ENCODE measurements at places on chromosomes 3 and 15.

DNA sequence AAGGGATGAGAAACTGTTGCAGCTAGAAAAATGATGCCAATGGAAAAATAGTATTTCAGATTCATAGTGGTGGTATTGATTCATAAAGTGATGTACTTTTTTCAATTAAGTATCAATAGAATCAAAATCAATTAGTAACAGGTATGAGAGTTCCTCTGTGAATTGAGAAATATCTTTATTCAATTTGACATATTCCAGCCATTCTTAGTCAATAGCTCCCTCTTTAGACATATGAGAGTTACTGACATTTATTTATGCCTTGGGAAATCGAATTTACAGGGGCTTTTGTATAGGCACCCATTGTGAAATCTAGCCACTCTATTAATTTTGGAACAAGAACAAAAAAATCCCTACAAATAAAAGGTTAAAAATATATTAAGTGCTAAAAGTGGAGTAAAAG lies 386.9 kb upstream of the CNTN3 start:
- DNase-seq, result no peak

DNA sequence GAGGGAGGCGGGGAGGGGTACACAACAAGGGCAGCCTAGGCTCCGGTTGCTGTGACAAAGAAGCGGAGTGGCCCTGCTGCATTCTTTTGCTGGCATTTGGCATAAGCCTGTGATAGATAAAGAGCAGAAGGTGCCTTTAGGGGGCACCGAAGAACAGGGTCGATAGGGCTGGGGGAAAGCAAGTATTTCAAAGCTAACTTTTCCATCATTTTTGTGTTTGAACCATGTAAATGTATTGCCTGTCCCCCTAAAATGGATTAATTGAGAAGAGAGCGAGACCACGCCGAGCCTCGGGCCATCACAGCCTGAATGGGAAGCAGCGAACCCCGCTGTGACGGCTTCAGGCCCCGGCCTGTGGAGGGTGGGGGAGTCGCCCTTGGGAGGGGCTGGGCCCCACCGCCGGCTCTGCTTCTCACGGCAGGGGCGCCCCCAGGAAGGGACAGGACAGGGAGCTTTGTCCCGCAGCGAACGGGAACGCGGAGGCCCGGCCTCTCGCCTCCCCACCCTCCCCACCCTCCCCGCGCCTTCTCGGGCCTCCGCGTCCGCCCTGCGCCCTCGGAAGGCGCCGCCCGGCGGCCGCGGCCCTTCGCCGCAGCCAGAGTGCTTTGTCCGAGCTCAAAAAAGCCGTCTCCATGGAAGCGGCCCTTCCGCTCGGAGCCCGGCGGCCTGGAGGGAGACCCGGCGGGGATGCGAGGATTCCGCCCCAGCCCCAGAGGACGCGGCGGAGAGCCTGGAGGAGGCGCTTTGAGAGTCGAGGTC lies 32.4 kb upstream of the ALDH1L1 start:
- no peak for DNase-seq

- no peak for DNase-seq
Measured at GRCh38 chr15:82159922-82160321, 102.6 kb downstream of the EFL1 start.

GRCh38 chr3:13670292-13670691 lies 121.4 kb downstream of the FBLN2 start:
- no peak for DNase-seq

DNA sequence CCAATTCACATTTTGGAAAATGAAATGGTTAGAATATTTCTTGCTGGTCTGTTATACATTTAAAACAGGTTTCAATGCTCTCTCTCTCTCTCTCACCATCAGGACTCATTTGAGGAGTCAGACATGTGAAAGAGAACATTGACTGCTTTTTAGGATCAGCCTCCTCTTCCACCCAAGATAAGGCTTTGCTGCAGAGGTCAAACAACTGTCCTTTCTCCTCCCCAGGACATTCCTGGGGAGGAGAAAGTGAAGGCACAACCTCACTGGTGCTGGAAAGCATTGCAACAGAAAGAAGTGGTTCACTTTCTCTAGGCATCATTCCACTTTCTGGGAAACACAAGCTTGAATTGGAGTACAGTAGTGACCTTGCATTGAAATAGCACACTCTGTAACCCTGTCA lies 409.1 kb upstream of the NR2F2 start:
- DNase-seq, result no peak

DNA sequence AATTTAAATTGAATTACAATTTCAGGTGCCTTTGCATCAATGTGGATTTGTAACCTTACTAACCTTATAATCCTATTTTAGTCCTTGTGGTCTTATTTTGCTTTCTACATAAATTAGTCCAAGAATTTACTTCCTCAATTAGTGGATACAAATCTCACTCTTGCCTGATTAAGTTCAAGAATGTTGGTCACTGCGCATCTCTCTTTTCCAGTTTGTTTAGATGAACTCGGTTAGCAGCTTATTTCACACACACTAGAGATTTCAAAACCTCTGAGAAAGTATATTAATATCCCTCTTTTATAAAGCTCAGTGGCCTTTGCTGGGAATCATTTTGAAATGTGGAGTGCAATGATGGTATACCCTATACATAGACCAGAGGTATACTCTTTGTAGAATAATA lies 243.4 kb downstream of the DTWD1 start:
- DNase-seq, result no peak

GRCh38 chr15:63582718-63583426 lies 14.3 kb upstream of the FBXL22 start:
- DNase-seq, result no peak

- DNase-seq, result no peak
Measured at GRCh38 chr3:153315781-153316180, 153.8 kb downstream of the RAP2B start.

GRCh38 chr15:32866454-32867312 lies 148.9 kb downstream of the GREM1 start:
- DNase-seq, result no peak

DNA sequence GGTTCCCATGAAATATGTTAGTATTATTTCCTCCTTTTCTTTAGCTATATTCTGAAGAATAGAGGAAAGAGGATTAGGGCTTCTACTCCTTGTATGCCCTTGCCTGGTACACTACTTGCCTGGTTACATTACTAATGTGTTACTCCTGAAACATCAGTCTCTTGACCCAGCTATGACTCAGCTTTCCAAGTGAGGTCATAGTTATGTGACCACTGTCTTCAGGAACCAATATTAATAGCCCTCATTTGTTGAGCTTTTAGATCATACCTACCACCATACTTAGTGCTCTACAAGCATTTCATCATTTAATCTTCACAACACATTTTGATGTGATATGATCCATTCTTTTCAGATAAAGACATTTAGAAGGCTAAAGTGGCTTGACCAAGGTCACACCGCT lies 60.3 kb downstream of the CMSS1 start:
- no peak for DNase-seq

DNA sequence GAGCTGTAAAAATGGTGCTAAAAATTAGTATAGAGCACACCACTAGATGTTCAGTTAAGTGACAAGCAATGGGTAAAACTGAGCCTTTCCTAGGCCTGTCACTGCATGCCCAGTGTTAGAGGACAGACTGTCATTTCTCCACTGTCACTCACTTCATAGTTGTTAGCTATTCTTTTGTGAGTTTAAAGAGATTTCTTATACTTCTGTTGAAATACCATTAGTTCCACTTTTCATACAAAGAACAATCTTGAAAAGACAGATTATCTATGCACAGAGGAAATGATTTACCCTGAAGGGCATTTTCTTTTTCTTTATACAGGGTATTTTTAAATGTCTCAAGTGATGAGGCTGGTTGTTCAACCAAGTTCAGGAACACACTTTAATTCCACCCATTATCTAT lies 28.3 kb upstream of the CHMP2B start:
- no peak for DNase-seq

DNA sequence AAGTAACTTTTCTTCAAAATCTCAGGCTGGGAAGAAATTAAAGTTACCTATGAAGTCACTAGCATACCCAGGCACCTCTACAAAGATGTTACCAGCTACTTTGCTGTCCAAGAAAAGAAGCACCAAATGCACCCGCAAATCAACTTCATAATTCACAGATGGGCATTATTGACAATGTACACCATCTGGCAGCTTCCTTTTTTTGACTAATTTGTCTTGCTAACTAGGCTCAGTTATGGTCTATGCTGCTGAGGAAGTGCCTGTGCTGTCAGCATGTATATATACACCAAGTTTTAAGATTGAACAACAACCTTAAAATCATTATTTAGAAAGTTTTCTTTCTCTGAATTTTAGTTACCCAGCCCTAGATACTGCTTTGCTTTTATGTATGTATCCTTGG lies 93.8 kb downstream of the NSUN3 start:
- no peak for DNase-seq

GRCh38 chr3:59684766-59685165 lies 634.9 kb upstream of the CFAP20DC start:
- DNase-seq, result no peak

GRCh38 chr15:46815240-46815639 lies 902.1 kb upstream of the SEMA6D start:
- no peak for DNase-seq

DNA sequence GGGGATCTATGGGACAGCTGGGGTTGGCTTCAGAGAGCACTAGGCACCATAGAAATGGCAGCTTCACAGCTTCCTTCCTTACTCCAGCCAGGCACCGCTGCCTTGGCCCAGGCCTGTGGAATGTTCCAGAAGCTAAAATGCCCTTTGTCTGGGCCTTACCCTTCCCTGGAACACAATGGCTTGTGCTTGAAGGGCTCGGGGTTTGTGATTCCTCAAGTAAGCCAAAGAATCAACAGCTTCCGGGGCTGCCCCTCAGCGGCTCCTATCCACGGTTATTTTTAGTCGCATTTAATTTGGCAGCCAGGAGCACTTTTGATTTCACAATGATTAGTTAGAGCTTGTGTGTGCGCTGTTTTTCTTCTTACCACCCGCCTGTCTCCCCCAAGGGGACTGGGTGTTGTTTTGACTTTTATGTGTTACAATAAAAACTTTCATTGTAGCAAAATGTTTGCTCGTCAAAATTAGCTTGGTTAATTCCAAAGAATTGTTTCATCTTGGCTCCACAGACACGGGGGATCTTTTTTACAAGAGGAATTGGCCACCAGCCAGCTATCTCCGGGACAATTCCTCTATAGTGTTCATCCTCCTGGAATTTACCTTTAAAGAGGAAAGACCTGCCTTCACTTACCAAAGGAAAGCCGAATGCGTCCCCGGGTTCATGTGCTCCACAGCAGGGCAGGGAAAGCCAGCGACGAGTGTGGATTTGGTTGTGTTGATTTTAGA lies 73.8 kb downstream of the TLE3 start:
- DNase-seq, result no peak

GRCh38 chr3:31210068-31210645 lies 315.7 kb upstream of the GADL1 start:
- no peak for DNase-seq

DNA sequence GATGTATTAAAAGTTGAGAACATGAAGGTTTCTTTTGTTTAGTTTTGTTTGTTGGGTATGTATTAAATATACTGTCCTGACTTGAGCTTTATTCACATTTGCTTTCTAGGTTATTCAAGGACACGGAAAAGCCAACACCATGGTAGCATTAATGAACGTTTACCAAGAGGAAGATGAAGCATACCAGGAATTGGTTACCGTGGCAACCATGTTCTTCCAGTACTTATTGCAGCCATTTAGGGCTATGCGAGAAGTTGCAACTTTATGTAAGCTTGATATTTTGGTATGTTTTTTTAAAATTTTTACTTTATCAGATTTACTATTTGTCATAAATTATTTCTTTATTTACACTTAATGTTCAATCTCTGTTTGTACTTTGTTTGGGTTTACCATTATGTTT lies 3.6 kb downstream of the WHAMM start:
- DNase-seq, result no peak

- no peak for DNase-seq
Measured at GRCh38 chr3:82353306-82354171, 592.1 kb upstream of the GBE1 start.

GRCh38 chr3:122074621-122075265 lies 19.6 kb downstream of the CD86 start:
- DNase-seq, result no peak

GRCh38 chr15:95663156-95664100 lies 667.1 kb upstream of the NR2F2 start:
- no peak for DNase-seq

DNA sequence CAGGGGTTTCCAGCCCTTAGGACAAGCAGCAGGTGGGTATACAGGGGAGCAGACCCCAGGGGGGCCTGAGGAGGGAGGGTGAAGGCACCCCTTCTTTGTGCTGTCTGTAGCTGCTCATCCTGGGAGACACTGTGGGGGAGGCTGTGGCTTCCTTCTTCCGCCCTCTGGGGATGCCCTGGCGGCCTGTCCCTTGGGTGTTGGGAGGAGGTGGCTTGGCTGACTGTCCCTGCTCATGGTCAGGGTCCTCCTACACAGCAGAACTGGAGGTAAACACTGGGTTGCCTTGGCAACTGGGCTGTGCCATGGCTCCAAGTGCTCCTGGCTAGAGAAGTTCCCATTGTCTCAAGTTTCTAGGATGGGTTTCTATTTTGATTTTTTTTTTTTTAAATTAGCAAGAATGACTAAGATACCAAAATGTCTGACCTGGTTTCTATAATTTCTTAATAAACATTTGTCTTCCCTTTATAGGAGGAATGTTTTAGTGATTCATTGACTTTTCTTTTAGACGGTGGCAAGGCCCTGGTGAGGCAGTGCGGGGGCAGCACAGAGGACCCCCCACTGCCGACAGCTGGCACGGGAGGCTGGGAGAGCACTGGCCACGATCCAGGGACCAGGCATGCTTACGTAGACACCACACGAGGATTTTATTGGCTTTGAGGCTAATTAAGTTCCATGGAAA lies 12.4 kb downstream of the KLF13 start:
- no peak for DNase-seq

GRCh38 chr3:197253238-197253947 lies 45.0 kb downstream of the DLG1 start:
- DNase-seq, result no peak

DNA sequence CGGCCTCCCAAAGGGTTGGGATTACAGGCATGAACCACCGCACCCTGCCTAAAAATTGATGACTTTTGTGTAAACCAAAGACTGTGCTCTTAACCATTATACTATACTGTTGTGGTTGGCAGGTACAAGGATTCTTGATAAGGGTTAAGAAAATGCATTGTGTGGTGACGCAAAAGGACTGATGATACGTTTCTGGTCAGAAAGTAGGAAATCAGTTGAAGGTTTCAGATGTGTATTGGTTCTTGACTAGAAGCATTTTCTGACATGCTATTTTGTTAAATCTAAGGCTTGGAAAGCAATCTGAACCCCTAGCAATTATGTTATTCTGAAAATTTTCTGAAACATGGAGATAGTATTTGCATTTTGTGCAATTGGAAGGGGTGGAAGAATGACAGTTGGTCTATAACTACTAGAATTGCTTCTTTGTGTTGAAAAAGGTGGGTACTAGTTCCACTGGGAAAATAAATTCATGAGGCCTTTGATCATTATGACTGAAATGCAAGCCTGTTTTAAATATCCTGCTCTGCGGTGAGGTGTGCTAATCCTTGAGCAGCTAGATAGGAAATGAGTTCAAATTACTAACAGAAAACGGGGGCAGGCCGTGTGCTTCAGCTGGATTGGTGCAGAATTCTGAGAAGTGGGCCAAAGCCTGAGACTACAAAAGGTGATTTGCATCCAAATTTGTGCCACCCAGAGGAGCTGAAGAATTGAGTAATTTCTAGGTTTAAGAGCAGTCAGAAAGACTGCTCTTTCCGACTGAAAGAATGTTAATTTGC lies 66.0 kb upstream of the LRRFIP2 start:
- no peak for DNase-seq
